ENCODE measurements at places on chromosomes 12 and 14.

GRCh38 chr14:71474301-71475265 is 457.6 kb upstream of the RGS6 start:
- no peak for DNase-seq

GRCh38 chr14:87898301-87898700 is 94.7 kb downstream of the GALC start:
- DNase-seq: no peak

- DNase-seq: no peak
Measured at GRCh38 chr14:20803223-20803622, 579 bp upstream of the RNASE1 start.

GRCh38 chr12:120764816-120765215 is 39.2 kb downstream of the ACADS start:
- DNase-seq: no peak

GRCh38 chr12:51896236-51896635 is 8.3 kb downstream of the ANKRD33 start:
- DNase-seq: no peak

DNA sequence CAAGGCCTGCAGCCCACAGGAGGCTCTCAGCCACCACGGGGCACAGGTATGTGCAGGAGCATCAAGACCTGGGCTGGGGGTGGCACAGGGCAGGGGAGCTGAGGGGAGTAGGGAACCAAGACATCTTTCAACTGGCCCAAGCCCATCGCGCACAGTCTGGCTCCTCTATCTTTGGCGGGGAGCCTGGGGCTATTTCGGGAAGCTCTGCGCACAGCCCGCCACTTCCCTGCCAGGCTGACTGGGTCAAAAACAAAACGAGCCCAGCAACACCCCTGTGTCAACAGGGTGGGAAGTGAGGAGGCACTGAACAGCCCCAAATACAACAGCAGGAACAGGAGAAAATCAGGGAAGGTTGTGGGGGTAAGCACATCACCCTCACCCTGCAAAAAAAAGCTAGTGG is 83.9 kb downstream of the ARL6IP4 start:
- peak; percentile 76 for DNase-seq

DNA sequence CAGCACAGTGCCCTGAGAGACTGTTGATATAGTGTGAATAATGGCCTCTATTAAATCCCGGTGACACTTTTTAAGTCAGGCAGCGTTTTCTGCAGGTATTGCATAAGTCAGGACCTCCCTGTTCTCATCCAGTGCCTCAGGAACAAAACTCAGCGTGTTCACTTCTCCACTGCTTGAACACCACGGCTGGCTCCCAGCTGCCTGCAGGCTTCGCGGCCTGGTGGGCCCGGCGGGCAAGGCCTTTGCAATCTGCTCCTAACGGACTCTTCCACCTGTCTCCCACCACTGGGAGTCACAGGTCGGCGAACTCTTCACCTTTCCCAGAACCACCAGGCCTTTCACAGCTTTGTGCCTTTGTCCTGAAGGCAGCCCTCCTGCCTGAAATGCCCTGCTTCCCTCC is 18.7 kb downstream of the RFX4 start:
- no peak for DNase-seq

- no peak for DNase-seq
Measured at GRCh38 chr12:46357438-46358324, 14.9 kb downstream of the SLC38A2 start.

- DNase-seq: no peak
Measured at GRCh38 chr12:41108032-41108431, 80.1 kb upstream of the PDZRN4 start.

DNA sequence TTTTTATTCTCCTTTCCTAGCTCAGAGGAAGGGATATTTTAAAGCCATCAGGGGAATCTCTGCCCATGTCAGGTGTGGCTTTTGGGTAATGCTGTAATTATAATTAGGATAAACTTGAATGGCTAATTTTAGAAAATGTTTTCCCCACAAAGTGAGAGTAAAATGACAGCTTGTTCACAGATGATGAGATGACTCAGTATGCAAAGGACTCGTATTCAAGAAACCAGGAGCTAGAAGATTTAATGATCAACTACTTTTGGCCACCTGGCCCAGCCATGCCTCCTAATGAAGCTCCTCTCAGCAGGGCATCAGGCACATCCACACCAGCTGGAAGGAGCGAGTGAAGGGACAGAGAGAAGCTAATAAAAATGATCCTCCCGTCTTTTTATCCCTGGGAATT is 29.0 kb upstream of the PLEKHG7 start:
- no peak for DNase-seq

DNA sequence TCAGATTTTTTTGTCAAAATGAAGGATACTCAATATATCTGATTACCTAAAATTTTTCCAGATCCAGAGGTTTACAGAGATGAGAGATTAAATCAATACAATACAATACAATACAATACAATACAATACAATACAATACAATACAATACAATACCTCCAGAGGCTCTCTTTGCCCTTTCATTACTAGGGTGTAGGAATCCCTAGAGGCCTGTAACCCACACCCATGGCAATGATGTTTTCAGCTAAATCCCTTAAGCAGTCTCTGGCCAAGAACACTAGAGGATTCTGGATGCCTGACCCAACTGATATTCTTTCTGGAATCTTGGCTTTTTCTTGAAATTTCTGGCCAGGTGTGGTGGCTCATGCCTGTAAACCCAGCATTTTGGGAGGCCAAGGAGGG is 23.7 kb upstream of the AEBP2 start:
- no peak for DNase-seq

DNA sequence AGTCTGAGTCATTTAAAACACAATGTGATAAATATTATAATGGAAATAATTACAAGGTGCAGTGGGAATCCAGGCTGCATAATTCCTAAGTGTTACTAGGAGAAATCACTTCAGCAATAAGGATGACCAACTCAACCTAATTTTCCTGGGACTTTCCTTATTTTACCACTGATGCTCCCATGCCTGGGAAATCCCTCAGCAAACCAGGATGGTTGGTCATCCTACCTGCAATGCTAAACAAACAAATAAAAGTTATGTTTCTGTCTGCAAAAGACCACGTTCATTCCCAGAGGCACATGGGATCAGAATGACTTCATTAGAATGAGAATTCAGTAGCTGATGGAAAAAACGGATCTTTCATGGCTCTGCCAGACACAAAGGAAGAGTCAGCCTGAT is 130.8 kb upstream of the RAP1B start:
- DNase-seq: no peak

GRCh38 chr12:125861299-125862281 is 796.4 kb downstream of the AACS start:
- DNase-seq: no peak

DNA sequence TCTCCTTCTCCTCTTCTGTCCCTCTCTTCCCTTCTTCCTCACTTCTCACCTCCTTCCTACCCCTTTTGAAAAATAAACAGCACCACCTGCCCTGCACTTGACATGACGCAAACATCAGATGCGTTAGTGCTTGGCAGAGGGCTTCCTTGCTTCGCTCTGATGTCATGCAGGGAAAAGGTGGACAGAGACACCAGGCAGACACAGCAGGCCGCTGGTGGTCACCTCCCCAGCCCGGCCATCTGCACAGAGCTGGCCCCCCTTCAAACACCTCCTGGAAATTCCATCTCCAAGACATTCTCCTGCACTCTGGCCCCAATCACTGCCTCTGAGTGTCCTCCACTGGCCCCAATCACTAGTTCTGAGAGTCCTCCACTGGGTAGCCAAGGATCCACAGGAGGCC is 353.6 kb downstream of the MED13L start:
- DNase-seq: peak; percentile 34

- no peak for DNase-seq
Measured at GRCh38 chr12:53977596-53978445, 3.1 kb upstream of the HOTAIR start.

DNA sequence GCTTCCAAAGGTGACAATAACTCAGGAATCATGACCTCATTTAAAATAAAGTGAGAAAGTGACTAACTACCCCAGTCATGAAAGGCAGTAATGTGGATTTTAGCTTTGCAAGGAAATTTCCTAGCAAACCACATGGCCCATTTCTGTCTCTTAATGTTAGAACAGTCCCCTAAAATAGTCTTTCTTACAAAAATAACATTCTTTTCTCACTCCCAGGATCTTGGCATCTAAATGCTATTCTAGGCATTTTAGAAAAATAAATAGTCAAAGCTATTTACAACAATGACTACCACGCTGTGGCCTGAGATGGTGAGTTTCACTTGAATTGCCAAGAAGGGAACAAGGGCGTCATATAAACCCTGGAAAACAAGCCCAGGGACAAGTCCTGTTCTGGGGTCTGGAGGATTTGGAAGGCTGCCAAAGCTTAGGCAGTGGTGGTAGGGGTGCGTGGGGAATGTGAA is 101.2 kb upstream of the CCDC175 start:
- DNase-seq: no peak

GRCh38 chr14:91005716-91006115 is 54.7 kb downstream of the RPS6KA5 start:
- DNase-seq: no peak
